Stimulated activated CD4-positive, alpha-beta T cell treated with anti-CD3 and anti-CD28 coated beads, Interleukin-2, amount 100 ng/mL, for 4 hours (primary cell): ENCODE measurements at places on chromosomes 4 and X.

DNA sequence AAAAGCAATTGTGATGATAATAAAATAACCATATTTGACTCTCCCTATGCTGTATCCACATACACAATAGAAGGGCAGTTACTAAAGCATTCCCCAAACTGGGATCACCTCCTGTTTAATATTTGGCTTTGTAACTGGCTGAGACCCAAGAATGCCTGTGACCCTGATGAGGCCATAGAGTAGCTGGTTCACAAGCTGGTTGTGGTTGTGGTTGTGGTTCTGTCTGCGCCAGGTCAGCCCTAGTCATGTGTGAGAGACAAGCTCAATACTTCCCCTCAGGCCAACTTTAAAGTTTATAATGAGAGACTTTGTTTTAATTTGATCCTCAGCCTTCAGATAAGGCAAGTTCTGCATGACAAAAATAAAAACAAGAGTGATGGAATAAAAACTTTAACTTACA lies 209.9 kb downstream of the PARM1 start:
- DNase-seq: no peak

GRCh38 chrX:20315140-20315539 lies 48.4 kb upstream of the RPS6KA3 start:
- no peak for DNase-seq

DNA sequence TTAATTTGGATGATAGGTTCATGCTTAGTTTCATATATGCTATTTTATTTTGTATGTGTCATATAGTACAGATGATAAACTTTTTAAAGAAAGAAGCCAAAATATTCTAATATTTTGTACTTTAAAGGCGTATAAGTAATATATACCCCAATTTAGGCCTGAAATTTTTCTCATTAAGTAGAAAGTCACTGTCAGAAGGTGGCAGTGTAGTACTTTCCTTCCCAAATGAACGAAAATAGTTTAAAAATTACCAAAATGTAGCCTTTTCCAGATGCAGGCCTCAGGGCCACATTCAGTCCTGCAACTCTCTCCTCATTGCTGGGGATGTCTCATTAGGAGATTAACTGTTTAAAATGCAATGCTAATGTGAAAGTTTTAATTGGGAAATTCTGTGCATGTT lies 1263.6 kb downstream of the C4orf33 start:
- no peak for DNase-seq

DNA sequence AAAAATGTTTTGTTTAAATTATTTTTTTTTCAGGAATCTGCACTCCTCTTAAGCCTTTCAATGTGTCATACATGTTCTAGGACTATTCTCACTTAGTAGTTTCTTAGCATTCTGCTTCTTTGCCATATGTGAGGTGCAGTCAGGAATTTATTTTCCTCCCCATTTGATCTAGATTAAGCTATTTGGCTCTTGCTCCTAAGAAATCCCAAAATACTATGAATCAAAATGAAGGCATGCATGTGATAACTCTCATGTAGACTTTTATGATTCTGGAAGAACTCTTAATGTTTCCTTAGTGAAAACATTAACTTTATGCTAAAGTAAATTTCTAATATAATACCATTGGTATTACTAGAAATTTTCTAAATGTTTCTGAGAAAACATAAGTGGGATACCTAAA lies 664.5 kb downstream of the RAPGEF2 start:
- DNase-seq: no peak

- no peak for DNase-seq
These were observed 44.1 kb upstream of the SH3RF1 start for GRCh38 chr4:169314906-169315305.
